ENCODE measurements at places on chromosomes 4 and X.

GRCh38 chr4:7824218-7824617, 115.4 kb downstream of the AFAP1 start:
- DNase-seq: no peak

GRCh38 chr4:80809039-80809729, 221.3 kb upstream of the BMP3 start:
- no peak for DNase-seq

DNA sequence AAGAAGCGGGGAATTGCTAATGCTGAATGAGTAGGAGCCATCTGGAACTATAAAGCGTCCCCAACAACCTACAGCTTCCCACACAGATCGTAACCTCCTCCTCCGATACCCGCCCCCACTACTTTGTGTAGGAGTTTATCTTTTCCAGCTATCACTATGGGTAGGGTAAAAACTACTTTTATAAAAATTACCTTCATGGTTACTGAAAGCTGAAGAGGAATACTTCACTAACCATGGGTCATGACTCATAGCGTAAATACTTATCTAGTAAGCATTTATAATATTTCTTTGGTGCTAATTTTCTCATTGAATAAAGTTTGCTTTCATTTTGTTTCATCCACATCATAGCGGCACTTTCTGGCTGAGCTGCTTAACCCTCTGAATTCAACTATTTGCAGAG, 79.4 kb upstream of the TNIP3 start:
- DNase-seq: no peak

GRCh38 chrX:8042304-8042703, 115.1 kb upstream of the PNPLA4 start:
- DNase-seq: no peak

GRCh38 chrX:41703574-41704029, 14.8 kb downstream of the GPR34 start:
- no peak for DNase-seq

DNA sequence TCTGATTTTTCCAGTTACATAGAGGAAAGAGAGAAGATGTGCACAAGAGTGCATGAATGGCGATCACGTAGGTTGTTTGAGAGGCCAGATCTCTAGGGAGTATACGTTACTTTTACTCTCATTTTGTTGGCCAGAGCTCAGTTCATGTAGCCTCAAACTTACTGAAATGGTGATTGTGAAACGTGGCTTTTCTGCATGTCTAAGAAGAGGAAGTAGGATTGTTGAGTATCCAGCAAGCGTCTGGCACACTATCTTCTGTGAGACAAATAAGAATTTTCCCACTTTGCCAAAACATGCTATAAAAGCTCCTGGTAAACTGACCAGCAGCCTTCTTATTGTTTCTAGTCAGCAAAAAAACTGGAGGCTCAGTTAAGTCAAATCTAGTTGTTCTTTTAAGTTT, 264.5 kb upstream of the EMCN start:
- DNase-seq: no peak

- DNase-seq: no peak
Measured at GRCh38 chrX:40146262-40147125, 48.7 kb upstream of the BCOR start.

GRCh38 chrX:150038315-150038714, 100.0 kb upstream of the EOLA2 start:
- DNase-seq: no peak

- no peak for DNase-seq
Measured at GRCh38 chrX:11265352-11265751, 27.9 kb upstream of the AMELX start.

- DNase-seq: no peak
Measured at GRCh38 chr4:6386091-6386490, 86.3 kb downstream of the PPP2R2C start.

GRCh38 chr4:148273501-148273986, 168.7 kb downstream of the NR3C2 start:
- DNase-seq: no peak

GRCh38 chrX:57915680-57916079, 5.4 kb upstream of the ZXDA start:
- no peak for DNase-seq
